Ovary (tissue), 10 donors: ENCODE measurements at places on chromosomes 7 and 10. TPM values are rescaled to one million over a fixed set of nuclear protein-coding genes. Genes with fewer than 3 reads are reported as not detected.

GRCh38 chr7:83520726-83521125 lies 128.2 kb downstream of the SEMA3E start:
- no peak for DNase-seq

DNA sequence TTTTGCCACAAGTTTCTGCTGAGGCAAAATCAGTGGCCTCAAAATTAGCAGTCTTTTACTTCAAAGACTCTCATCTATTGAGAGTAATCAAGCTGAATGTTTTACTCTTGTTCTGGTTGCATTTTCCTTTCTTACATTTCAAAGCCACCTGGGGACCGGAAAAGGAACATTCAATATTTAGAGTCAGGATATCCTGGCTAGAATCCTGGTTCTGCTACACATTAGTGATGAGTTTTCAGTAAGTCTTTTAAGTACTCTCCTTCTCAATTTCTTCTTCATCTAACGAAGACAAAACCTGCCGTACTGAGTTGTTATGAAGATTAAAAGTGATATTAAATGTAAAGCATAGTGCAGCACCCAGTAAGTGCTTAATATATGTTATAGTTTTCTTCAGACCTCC lies 52.5 kb downstream of the LAMB4 start:
- DNase-seq = no peak

GRCh38 chr10:86652361-86653202 lies 1.8 kb upstream of the OPN4 start:
- DNase-seq = no peak

DNA sequence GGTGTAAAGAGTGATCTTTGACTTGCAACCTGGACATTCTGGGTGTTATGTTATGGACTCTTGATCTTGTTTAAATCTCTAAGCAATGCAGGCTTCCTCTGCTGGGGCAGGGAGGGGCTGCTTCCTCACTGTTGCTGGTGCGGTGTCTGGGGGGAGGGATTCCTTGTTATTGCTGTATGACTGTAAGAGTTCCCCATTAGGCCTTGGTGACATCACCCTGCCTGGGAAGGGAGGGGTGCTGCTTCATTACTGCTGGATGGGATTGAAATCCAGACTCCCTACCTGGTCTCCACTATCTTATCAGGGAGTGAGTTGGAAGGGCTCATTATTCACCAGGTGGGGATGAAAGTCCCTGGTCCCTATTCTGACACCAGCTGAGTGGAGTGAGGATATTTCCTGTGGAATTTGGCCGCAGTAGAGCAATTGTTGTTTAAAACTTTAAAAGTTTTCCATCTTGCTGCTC lies 8.8 kb downstream of the OGDH start:
- no peak for DNase-seq

- DNase-seq = no peak
These were observed 78.5 kb upstream of the FRMD4A start for GRCh38 chr10:14409247-14409646.

Gene ICA1
- 12.9 TPM for polyA plus RNA-seq

GRCh38 chr7:155358948-155359712 lies 61.5 kb downstream of the INSIG1 start:
- no peak for DNase-seq

Gene CPA5
- not detected for polyA plus RNA-seq

- no peak for DNase-seq
These were observed 194.0 kb downstream of the HDAC9 start for GRCh38 chr7:18689551-18689950.

Gene GSAP
- polyA plus RNA-seq = 11.2 TPM

- DNase-seq = no peak
These were observed 25.9 kb upstream of the PANK1 start for GRCh38 chr10:89670926-89671325.

- peak; percentile 18 for DNase-seq
These were observed 652 bp downstream of the PCGF5 start for GRCh38 chr10:91220954-91221675.
